ENCODE measurements at places on chromosomes 7 and 10. TPM values are rescaled to one million over a fixed set of nuclear protein-coding genes. Genes with fewer than 3 reads are reported as not detected.
A peak's percentile ranks its signal among the peaks of the same experiment; 100 is the strongest.

DNA sequence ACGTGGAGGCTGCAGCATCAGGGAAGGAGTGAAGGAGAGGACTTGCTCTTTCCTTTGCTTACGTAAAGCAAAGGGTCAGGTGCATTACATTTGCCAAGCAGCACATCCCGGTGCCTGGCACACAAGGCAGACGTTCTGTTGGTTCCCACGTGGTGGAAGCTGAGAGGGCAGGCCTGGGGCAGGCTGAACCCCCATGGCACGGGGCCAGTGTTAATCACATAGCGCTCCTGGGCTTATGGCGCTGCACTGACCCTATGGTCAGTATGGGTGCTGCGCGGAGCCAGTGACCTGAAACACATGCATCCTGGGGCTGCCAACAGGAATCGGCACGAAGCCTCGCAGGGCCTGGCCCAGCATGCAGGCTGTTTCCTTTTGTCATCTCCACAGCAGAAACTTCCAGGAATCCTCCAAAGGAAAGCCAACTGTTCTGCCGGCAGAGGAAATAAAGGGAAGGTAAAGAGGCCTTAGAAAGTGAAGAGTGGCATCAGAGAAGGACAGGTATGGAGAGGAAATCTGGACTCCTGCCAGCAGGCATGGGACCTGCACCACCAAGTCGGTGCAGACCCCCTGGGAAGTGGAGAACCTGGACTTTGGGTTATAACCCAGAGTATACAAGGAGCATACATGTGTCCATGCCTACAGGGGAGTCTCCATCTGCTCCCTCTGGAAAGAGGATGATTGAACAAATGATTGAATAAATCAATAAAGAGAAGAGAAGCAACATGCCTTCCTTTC, 560.2 kb downstream of the TCERG1L start:
- H3K27ac ChIP-seq = no peak overlapping the region
- no peaks in the 10 kb centered on the region for H3K36me3 ChIP-seq
- H3K4me1 ChIP-seq = no peaks in the 10 kb centered on the region
- no peak for DNase-seq

DNA sequence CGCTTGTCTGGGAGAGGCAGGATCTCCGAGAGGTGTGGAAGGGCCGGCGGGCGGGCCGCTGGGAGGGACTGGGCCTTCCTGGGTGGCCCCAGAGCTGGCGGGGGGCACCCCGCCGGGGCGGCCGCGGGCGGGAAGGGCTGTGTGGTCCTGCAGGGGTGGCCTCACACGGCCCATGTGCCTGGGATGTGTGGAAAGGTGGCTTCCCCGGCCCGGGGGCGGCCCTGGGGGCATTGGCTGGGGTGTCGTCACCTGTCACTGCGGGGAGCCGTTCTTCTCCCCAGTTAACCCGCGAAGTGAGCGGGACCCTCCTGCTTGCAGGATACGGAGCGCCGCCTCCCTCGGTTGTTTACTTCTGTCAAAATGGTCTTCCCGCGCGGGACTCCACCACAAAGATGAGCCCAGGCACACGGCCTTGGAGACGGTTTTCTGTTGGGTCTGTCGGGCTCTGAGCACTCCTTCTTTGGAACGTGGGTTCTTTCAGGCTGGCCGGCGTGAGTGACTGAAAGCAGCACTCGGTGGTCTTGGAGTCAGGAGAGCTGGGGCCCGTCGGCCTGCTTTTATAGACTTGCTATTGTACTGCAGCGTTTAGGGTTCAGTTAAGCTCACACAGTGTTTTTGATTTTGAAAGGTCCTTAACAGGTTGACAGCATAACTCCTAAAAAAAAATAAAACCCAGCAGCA, 700 bp downstream of the SMC3 start:
- no peak for DNase-seq
- H3K4me1 ChIP-seq = no peaks in the 10 kb centered on the region
- H3K27me3 ChIP-seq = no peaks in the 10 kb centered on the region
- H3K36me3 ChIP-seq = peaks cover 9% of the 10 kb centered on the region
- H3K4me3 ChIP-seq = peak overlapping the region; percentile 89
- peak overlapping the region; percentile 98 for H3K27ac ChIP-seq

- H3K27me3 ChIP-seq = no peaks in the 10 kb centered on the region
- DNase-seq = no peak
- H3K4me1 ChIP-seq = no peaks in the 10 kb centered on the region
- H3K27ac ChIP-seq = no peak overlapping the region
- H3K36me3 ChIP-seq = no peaks in the 10 kb centered on the region
These were observed 271.7 kb upstream of the MKLN1 start for GRCh38 chr7:131056007-131056406.

DNA sequence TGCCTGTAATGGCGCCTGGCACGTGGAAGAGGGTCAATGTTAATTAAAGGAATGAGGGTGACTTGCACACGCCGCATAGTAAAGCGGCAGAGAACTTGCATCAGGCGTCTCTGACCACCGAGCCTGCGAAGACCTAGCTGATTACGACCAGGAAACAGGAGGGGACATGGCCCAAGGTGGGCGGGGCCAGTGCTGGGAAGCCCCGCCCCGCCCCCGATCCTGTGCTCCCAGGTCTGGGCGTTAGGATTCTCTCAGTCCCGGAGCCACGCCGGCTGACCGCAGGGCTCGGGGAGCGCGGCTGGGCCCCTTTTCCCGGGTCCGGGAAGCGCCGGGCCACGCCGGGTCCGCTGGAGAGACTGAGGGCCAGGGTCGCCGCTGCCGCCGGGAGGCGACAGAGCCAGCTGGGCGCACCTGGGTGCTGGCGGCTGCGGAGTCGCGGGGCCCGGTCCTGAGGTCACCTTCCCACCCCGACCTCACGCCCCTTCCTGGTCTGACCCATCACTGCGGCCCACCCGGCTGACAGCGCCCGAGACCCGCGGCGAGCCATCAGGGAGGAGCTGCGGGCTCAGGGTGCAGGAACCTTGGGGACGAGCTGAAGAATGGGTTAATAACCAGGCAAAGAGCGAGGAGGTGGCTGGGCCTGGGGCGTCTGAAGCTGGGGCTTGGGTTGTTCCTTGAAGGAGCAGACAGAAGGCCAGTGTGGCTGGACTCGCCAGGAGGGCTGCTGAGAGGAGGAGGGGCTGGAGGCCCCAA, 23.0 kb upstream of the GRID1 start:
- H3K4me3 ChIP-seq = peak overlapping the region; percentile 48
- no peaks in the 10 kb centered on the region for H3K27me3 ChIP-seq
- peak; percentile 93 for DNase-seq
- H3K27ac ChIP-seq = no peak overlapping the region

GRCh38 chr7:155000795-155001194, 2.1 kb downstream of the PAXIP1 start:
- peaks cover 4% of the 10 kb centered on the region for H3K4me1 ChIP-seq
- H3K27ac ChIP-seq = no peak overlapping the region
- peaks cover 20% of the 10 kb centered on the region for H3K36me3 ChIP-seq
- no peaks in the 10 kb centered on the region for H3K27me3 ChIP-seq
- no peak overlapping the region for H3K4me3 ChIP-seq

DNA sequence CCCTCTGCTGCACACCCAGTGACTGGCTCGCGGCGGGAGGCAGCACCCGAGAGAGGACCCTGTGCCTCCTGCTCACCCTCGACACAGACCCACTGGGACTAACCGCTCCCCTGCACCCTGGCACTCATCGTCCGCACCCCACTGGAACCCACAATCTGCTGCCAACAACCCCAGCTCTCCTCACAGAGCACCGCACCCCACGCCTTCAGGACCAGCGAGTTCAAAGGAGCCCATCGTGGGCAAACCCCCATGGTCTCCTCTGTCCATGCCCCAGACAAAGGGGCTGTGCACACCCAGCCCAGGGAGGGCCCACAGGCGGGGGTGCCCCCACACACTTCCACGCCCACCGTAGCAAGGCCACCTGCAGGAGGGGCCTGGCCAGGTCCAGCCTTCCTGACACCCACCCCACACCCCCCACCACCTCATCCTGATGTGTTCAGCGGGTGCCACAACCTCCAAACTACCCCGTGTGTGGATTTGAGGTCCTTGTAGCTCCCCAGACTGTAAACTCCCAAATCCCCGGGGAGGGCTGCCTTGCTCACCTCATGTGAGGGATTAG, 14.0 kb downstream of the RASGEF1A start:
- peaks cover 6% of the 10 kb centered on the region for H3K4me1 ChIP-seq
- H3K27ac ChIP-seq = no peak overlapping the region
- no peaks in the 10 kb centered on the region for H3K36me3 ChIP-seq
- no peak overlapping the region for H3K4me3 ChIP-seq
- DNase-seq = no peak

- H3K4me3 ChIP-seq = no peak overlapping the region
- no peaks in the 10 kb centered on the region for H3K36me3 ChIP-seq
- H3K4me1 ChIP-seq = peaks cover 26% of the 10 kb centered on the region
- no peak overlapping the region for H3K27ac ChIP-seq
These were observed 12.6 kb downstream of the TWIST1 start for GRCh38 chr7:19104811-19105210.

GRCh38 chr10:19985745-19986144, 169.5 kb downstream of the PLXDC2 start:
- no peaks in the 10 kb centered on the region for H3K36me3 ChIP-seq
- peaks cover 10% of the 10 kb centered on the region for H3K4me1 ChIP-seq
- peak overlapping the region; percentile 53 for H3K27ac ChIP-seq
- no peak for DNase-seq
- no peak overlapping the region for H3K4me3 ChIP-seq

DNA sequence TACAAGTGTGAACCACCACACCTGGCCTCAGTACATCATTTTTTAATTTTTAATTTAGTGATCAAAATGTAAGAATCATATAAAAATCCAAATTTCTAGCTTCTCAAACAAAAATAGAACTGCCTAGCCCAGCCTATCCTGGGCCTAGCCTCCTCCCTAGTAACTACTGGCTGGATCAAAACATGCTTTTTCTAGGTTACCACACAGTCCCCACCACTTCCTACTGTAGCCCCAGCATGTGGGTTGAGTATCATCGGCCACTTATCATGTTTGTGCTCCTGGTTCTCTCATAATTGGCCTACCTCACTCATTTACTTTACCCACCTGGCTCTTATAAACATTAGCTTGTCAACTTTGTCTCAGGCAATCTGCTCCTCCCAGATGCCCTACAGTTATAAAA, 52.9 kb downstream of the DNAJC12 start:
- H3K36me3 ChIP-seq = no peaks in the 10 kb centered on the region
- no peak for DNase-seq
- H3K4me1 ChIP-seq = no peaks in the 10 kb centered on the region
- H3K27ac ChIP-seq = no peak overlapping the region

- DNase-seq = no peak
- H3K27ac ChIP-seq = no peak overlapping the region
- H3K4me1 ChIP-seq = no peaks in the 10 kb centered on the region
- no peaks in the 10 kb centered on the region for H3K27me3 ChIP-seq
- no peak overlapping the region for H3K4me3 ChIP-seq
These were observed 29.5 kb upstream of the LRRC17 start for GRCh38 chr7:102883098-102883860.

Gene SOSTDC1
- total RNA-seq = 0.55 TPM

Gene GPR141
- total RNA-seq = 0.45 TPM

Gene ZP3
- total RNA-seq = 1.4 TPM

Data from H1 (cell line).